Left lung (tissue), 14 donors: ENCODE measurements at places on chromosomes 7 and 10. TPM values are rescaled to one million over a fixed set of nuclear protein-coding genes. Genes with fewer than 3 reads are reported as not detected.

SPDYE9 gene
- polyA plus RNA-seq, result 0.95 TPM

LEP gene
- 0.14 TPM for polyA plus RNA-seq

NPTX2 gene
- polyA plus RNA-seq, result 0.53 TPM

SEC31B gene
- polyA plus RNA-seq, result 27.6 TPM

ADCY1 gene
- 2.7 TPM for polyA plus RNA-seq

SLC26A3 gene
- 0.04 TPM for polyA plus RNA-seq

ZNF117 gene
- 78.6 TPM for polyA plus RNA-seq

PTF1A gene
- not detected for polyA plus RNA-seq

PHYH gene
- 31.2 TPM for polyA plus RNA-seq

FBXO24 gene
- polyA plus RNA-seq, result 5.5 TPM

NUP42 gene
- 62.8 TPM for polyA plus RNA-seq

NEUROD6 gene
- polyA plus RNA-seq, result 0.12 TPM

FOXL3 gene
- polyA plus RNA-seq, result not detected
